ENCODE measurements at places on chromosomes 7 and 10.

DNA sequence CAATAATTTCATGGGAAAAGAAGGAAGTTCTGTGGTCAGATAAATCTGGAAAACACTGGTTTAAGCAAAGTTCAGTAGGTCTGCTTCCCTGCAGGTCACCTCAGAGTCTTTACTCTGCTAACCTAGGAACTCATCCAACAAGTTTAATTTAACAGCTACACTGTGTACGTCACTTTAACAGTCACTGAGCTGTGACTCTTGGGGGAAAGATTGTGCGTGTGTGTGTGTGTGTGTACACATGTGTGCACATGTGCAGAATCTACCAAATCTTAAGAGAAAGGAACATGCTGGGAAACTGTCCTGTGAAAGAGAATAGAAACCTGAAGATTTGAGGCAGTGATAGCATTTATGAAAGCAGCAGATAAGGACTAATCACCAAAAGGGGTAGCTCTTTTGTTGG is 62.6 kb downstream of the IKZF1 start:
- DNase-seq: no peak

DNA sequence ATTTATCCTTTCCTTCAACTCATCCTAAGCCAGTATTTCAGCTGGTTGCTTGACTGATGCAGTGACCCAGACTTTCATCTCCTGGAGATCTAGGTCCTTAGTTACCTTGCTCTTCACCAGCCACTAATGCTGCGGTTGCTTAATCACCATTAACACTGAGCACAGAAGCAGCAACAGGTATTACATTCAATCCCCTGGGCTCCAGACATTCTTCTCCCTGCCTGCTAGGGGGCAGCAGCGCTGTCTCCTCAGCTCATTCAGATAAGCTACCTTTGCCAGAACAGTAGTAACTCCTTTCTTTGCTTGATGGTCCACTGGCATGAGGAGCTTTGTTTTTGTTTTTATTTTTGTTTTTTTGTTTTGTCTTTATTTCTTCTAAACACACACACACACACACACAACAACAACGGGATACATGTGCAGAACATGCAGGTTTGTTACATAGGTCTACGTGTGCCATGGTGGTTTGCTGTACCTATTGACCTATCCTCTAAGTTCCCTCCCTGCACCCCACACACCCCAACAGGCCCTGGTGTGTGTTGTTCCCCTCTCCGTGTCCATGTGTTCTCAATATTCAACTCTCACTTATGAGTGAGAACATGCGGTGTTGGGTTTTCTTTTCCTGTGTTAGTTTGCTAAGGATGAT is 1043.2 kb upstream of the C7orf33 start:
- DNase-seq: peak; percentile 70

- peak; percentile 37 for DNase-seq
These were observed 38.8 kb upstream of the ZRANB1 start for GRCh38 chr10:124903111-124903510.

- DNase-seq: no peak
These were observed 359.8 kb upstream of the KLF6 start for GRCh38 chr10:4144817-4145216.

- peak; percentile 5 for DNase-seq
These were observed 175.4 kb downstream of the CDC14C start for GRCh38 chr7:49099587-49100326.

GRCh38 chr7:26616235-26616634 is 248.2 kb downstream of the SKAP2 start:
- DNase-seq: no peak

DNA sequence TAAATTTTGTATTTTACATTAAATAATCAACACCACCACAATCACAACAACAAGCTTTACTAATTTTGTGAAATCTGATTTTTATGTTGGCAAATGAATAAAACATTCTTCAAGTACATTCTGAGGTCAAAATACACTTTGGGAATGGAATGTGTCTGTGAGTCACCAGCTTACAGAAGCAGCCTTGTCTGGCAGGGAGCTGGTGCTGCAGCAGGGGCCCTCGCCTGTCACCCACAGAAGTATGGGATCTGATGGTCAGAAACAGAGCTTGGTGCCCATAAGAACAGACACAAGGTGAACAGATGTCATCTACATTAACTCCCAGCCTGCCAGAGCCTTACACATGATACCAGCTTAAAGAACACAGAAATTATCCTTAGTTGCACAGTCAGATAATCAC is 496.9 kb downstream of the CCSER2 start:
- DNase-seq: no peak

GRCh38 chr7:86926732-86927131 is 132.7 kb downstream of the ELAPOR2 start:
- peak; percentile 81 for DNase-seq

DNA sequence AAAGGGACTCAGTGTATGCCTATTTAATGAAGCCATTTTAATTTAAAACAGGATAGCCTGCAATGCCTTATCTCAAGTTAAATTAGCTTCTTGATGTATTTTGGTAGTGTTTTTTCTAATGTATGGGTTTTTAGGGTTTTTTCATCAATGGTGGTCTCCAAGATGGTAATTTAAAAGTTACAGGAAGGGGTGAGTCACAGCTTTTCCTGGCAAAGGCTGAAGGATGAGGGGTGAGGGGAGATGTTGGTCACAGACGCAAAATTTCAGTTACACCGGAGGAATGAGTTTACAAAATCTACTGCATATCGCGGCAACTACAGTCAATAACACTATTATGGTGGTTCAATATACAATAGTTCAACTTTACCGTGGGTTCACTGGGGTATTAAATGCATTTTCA is 31.6 kb downstream of the CCDC3 start:
- peak; percentile 19 for DNase-seq

- DNase-seq: peak; percentile 95
These were observed 2.3 kb downstream of the HKDC1 start for GRCh38 chr10:69222157-69223027.

DNA sequence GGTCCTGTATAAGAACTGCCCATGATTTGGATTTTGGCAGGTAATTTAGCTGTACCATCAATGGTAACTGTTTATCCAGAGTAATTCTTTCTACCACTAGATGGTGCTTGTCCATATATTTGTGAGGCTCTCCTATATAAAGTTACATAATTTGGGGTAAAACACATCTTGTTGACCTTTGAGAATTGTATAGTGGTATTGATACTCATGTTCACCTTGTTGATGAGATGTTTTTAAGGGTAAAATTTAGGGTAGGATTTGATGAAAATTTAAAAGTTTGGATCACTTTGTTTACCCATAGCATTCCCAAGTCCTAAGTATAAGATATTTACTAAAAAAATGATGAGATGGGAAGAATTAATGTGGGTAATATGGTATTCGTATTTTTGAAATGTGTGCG is 31.6 kb downstream of the ST7 start:
- DNase-seq: peak; percentile 80

- DNase-seq: no peak
These were observed 74.0 kb downstream of the SEPTIN7 start for GRCh38 chr7:35874886-35875285.

DNA sequence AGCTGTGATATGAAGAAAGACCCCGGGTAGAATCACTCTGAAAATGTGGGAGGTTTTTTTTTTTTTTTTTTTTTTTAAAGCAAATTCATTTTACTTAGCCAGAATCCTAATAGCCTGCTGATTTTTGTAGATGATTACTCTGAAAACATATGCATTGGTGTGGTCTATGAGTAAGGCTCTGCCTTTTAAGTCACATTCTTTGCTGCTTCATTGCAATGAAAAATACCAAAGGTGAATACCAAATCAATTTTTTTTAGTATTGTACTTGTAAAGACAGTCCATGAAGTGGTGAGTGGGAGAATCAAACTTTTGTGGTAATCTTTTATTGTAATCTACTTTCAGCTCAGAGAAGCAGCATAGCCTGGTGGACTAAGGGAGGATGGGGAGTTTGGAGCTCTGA is 130.3 kb downstream of the SDK1 start:
- no peak for DNase-seq

GRCh38 chr7:24227603-24228359 is 56.2 kb upstream of the NPY start:
- peak; percentile 58 for DNase-seq

DNA sequence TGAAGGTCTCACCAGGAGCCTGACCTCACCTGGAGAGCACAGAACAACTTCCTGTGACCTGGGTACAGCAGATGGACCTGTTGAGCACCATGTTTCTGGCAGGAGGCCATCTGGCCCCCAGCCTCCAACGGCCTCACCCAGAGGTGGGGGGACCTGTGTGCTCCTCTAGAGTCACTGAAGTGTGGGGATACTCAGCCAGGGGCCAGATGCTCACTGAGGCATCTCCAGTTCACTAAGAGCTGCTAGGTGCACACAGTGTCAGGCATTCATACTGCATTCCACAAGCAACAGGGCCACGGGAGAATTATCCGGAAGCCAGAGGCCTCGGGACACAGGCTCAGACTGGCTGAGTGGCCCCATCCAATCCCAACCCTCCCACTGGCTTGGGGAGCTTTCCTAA is 161.4 kb downstream of the TCERG1L start:
- DNase-seq: no peak

DNA sequence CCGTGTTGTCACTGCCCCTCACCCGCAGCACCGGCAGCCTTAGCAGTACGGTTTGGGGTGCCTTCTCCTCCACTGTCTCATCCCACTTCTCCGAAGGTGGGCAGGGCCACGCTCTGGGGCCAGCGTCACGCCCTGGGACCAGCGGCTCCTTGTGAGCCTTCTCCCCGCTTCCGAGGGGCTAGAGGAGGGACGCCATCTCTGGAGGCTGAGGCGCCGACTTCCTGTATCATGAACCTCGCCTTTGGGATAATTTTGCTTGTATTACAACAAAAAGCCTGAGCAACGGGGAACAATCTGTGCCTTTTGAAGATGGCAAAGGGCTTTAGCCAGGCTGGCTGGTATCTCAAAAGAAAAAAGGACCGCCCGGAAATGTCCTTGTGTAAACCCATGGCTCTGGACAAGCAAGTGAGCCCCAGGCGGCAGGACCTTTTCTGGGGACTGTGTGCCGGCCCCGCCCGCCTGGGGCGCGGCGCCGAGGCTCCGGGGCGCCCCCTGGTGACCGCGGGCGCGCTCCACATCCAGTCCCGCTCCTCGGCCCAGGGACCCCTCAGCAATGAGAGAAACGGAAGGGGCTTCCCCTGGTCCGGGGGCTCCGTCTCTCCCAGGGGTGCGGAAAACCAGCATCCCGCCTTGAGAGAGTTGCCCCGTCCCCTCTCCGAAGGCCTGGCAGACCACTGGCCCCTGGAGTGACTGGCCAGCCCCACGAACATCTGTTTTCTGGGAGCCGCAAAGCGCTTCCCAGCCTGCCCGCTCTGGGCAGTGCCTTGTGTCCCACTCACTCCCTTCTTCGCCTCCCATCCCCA is 3.8 kb downstream of the DEPP1 start:
- DNase-seq: peak; percentile 73

DNA sequence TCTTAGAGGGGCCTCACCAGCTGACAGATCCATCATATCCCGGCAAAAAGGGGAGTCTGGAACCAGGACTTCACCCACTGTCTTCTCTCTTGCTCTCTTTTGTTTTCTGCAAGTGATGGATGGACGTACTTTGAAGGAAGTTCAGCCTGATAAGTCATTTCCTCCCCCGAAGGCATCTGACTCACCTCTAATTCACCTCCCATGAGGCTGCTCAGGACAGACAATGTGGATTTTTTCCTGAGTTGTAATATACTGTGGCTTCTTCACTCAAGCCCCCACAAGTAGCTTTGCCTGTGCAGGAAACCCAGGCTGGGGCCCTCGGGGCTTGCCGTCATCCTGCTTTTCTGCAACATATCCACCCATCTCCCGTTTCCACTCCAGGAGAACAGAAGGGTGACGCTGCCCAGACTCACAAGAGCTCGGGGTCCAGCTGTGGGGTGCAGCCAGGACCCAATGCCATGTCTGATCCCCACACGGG is 70.4 kb downstream of the ASB13 start:
- no peak for DNase-seq

DNA sequence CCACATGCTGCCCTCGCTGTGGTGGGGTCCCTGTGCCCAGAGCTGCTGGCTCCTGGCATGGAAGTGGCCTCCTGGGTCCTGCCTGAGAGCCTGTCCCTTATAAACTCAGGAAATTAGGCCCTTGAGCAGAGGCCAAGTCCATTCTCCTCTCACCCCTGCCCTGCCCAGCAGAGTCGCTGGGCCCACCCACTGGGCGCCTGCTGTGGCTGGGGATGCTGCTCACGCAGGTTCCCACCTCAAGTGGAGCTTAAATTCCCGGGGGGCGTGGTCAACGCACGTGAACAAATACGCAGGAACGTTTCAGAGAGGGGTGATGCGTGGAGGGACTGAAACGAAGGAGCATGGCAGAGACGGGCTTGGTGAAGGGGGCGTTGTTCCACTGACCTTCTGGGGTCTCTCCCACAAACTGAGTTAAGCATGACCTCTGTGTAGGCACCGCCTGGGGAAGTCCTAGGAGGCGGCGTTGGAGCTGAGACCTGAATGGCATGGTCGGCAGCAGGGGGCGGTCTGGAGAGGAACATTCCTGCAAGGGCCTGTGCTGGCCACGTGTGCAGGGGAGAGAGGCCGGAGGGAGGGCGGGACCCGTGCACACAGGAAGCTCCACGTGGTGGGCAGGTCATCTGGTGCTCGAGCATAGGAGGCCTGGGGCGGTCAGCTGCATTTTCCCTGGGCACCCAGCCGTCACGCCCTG is 27.9 kb downstream of the FAM20C start:
- peak; percentile 16 for DNase-seq

DNA sequence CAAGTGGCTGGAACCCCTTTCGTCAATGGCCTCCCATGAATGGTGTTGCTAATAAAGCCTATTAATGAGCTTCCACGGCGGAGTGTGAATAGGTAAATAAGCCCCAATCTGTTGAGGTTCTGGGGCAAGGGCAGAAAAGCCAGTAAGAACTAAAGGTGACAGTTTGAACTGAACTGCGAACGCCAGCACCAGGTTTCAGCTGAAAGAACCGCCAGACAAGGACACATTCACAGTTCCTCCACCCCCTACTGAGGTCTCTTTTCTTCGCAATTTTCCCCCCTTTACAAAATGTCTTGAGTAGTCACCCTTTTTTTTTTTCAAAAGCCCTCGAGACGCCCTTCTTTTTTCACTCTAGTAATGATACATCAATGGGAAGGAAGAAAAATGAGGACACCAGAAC is 2.4 kb upstream of the FGFR2 start:
- no peak for DNase-seq

DNA sequence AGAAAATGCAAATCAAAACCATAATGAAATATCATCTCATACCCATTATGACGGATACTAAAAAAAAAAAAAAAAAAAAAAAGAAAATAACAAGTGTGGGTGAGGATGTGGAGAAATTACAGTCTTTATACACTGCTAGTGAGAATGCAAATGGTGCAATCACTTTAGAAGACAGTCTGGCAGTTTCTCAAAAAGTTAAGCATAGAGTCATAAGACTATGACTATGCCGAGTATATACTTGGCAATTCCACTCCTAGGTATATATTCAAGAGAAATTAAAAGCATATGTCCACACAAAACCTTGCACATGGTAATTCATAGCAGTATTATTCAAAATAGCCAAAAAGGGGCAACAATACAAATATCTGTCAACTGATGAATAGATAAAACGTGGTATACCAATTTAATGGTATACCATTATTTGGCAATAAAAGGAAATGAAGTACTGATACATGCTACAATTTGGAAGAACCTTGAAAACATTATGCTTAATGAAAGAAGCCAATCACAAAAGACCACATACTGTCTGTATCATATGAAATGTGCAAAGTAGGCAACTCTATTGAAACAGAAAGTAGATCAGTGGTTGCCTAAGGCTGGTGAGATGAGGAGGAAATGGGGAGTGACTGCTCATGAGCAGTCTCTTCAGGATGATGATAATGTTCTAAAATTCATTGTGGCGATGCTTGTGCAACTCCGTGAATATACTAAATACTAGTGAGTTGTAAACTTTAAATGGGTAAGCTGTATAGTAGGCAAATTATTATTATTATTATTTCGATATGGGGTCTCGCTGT is 90.1 kb upstream of the NANOS1 start:
- DNase-seq: no peak

- no peak for DNase-seq
These were observed 136.1 kb upstream of the LYZL2 start for GRCh38 chr10:30765616-30766015.
